A549 treated with RU486 at 1 μM for 4 hours (cell line): ENCODE measurements at places on chromosomes 6 and 20. TPM values are rescaled to one million over a fixed set of nuclear protein-coding genes. Genes with fewer than 3 reads are reported as not detected.

EPPIN gene
- total RNA-seq: not detected in 5 replicates

MDFI gene
- total RNA-seq: 0.55 to 0.85 TPM (median 0.74 TPM) in 5 replicates

RBBP8NL gene
- total RNA-seq: 0.07 to 0.29 TPM (median 0.16 TPM) in 5 replicates

NRSN1 gene
- total RNA-seq: not detected in 5 replicates

ESR1 gene
- not detected in 5 replicates for total RNA-seq

RNF39 gene
- 0.03 to 0.06 TPM in 2 of 5 replicates, not detected in the others for total RNA-seq

C4B gene
- 0.34 to 1.5 TPM (median 0.57 TPM) in 5 replicates for total RNA-seq

C20orf202 gene
- total RNA-seq: 0.09 to 0.12 TPM in 2 of 5 replicates, not detected in the others

NINL gene
- 13.6 to 15.7 TPM (median 15.2 TPM) in 5 replicates for total RNA-seq

TAGAP gene
- total RNA-seq: not detected in 5 replicates

WRNIP1 gene
- total RNA-seq: 34.9 to 46.1 TPM (median 37.9 TPM) in 5 replicates
